ENCODE measurements at places on chromosomes 4 and X.
A peak's percentile ranks its signal among the peaks of the same experiment; 100 is the strongest.

DNA sequence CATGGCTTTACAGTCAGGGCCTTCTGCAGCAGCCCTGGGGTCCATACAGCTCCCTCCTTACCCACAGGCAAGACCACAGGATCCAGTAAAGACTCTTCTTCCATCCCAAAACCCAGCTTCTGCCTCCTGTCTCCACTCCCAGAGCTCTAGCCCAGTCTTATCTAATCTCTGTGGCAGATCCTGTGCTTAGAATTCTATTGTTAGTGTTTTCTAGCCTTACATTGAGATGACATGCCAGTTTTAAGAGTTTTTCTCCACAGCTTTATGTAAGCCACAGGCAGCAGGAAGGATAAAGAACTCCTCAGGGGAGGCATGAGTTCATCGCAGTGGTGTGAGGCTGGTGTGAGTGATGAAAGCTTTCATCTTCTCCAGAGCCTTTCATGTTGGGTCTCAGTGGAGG, 129.1 kb downstream of the RCHY1 start:
- DNase-seq = no peak

DNA sequence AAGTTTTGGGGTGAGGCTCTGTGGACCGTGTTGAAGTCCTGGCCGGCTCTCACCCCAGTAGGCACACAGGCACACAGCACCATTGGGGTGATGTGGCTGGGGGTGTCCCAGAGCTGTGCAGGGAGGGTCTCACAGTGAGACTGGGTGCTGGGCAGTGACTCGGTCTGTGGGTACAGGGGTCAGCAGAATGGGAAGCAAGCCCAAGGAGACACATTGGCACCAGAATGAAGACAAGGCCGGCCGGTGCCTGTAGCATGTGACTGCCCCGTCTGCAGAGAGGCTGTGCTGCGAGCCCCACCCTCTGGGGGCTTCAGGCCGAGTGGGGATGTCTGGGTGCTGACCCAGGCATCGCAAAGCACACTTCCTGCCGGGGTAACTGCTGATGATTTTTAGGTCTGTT, 5.2 kb downstream of the MAEA start:
- DNase-seq = no peak

DNA sequence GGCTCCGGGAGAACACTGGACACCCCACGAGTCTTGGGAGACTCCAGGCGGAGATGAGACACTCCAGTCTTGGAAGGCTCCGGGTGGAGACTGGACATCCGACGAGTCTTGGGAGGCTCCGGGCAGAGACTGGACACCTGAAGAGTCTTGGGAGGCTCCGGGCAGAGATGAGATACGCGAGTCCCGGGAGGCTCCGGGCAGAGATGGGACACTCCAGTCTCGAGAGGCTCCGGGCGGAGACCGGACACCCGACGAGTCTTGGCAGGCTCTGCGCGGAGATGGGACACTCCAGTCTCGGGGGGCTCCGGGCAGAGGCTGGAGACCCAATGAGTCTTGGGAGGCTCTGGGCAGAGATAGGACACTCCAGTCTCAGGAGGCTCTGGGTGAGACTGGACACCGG, 28.1 kb upstream of the LANCL3 start:
- DNase-seq = no peak

DNA sequence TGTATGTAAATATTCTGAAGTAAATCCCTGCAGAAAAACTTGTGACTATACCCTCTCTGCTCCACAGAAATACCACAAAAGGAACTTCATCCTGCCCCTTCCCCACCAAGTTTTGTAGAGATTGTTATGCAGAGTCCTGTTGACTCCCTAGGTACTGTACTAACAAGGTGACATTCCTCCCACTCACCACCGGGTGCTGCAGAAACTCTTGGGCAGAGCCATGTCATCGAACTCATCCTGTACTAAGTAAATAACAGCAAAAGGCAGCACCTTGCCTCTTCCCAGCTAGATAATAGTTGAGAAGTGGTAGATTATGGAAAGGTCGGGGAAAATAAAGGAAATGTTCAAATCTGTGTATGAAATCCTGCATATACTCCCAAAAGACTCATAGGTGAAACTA, 233.3 kb downstream of the STPG2 start:
- no peak for DNase-seq

DNA sequence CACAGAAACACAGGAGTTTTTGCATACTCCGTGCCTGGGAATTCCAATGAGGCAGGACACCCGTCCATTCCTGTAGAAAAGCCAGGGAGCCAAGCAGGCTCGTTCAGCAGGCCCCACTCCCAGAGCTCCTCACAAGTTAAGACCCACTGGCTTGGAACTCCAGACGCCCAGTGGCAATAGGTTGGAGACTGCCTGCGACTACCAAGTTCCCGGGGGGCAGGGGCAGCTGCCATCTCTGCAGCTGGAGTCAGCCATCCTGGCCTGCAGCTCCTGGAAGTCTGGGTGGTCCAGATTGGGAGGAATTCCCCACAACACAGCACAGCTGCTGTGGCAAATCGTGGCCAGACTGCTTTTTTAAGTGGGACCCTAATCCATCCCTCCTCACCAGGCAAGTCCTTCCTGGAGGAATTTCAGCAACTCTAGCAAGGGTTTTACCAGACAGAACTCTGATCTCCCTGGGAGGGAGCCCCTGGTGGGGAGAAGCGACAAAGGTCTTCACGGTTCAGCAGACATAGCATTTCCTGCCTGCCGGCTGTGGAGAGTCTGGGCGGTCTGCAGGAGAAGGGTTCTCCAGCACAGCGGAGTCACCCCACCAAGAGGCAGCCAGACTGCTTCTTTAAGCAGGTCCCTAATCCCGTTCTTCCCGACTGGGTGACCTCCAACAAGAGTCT, 231.9 kb downstream of the STPG2 start:
- no peak for DNase-seq

GRCh38 chrX:147958291-147958690, 22.8 kb upstream of the FMR1NB start:
- peak; percentile 9 for DNase-seq

GRCh38 chrX:68672581-68673318, 25.3 kb downstream of the STARD8 start:
- no peak for DNase-seq

DNA sequence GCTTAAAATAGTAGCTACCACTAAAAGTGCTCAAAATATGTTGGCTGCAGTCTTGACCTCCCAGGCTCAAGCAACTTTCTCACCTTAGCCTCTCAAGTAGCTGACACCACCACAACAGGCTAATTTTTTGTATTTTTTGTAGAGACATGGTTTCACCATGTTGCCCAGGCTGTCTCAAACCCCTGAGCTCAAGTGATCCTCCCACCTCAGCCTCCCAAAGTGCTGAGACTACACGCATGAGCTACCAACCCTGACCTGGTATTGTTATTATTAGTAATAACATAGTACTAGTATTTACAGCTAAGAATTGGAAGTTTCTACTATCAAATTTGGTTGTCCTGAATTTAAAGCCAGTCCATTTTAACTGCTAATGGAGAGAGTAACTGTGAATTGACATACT, 18.0 kb downstream of the STAP1 start:
- no peak for DNase-seq

DNA sequence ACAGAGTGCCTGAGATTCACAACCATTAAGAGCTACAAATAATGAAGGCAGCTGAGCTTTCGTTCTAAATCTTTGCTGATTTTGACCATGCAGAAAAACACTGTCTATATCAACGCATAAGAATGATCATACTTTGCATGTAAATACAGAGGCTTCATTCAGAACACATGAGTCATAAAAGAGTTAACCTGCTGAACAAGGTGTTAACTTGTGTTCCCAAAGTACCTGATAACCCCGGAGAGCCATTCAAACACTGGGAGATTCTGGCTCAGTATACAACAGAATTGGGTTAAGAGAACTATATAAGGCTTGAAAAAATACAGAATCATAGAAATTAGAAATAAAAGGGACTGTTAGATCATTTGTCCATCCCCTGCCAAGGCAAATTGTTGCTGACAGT, 964.3 kb upstream of the TENM3 start:
- DNase-seq = no peak

DNA sequence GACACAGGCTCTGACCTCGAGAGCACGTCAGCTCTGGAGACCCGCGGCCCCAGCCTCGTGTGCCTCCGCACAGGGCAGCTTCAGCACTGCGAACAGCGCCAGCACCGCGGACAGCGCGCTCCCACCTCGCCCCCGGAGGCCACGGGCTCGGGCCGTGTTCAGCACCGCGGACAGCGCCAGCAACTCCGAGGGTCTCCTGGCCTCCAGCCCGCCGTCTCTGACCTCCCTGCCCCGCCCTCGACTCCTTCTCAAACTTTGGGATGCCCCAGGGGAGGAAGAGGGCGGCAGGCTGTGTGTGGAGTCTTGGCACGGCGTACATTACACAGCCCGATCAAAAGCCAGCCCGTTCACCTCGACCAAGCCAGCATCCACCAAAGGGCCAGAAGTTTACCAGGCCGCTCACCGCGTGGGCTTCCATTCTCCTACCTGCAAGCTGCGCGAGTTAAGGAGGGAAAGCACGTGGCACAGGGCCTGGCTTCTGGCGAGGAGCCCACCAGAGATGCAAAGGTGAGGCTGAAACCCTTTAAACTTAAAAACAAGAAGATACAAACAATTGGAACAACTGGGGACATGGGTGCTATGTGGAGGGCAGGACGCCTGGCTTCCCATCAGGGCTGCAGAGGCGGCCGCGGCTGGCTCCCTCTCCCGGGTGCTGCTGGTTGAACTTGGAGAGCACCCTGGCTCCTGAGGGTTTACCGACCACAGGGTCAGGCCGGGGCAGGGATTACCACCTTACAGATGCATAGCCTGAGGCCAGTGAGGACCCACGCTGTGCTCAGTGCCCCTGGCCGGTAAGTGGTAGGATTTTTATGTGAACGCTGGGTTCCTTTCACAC, 4.5 kb upstream of the NKX1-1 start:
- peak; percentile 6 for DNase-seq

DNA sequence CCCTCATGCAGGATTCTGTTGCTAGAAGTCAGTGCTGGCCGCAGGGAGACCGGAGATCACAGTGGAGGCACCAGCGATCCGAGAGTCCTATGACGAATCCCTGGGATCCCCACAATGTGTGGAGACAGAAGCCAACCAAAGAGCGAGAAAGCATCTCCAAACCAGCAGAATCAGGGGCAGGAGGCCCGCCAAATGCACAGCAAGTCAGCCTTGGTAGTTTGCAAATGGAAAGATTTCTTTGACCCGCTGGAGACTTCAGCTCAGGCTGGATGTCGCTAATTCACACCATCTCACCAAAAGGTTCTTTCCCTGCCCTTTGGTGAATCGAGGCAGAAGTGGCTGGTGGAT, 505 bp upstream of the PKD2 start:
- DNase-seq = no peak

GRCh38 chr4:188452097-188452496, 312.9 kb downstream of the TRIML1 start:
- DNase-seq = no peak

GRCh38 chr4:791898-792625, 33.9 kb downstream of the CPLX1 start:
- DNase-seq = no peak

GRCh38 chrX:147920161-147920666, 8.5 kb downstream of the FMR1 start:
- DNase-seq = no peak

DNA sequence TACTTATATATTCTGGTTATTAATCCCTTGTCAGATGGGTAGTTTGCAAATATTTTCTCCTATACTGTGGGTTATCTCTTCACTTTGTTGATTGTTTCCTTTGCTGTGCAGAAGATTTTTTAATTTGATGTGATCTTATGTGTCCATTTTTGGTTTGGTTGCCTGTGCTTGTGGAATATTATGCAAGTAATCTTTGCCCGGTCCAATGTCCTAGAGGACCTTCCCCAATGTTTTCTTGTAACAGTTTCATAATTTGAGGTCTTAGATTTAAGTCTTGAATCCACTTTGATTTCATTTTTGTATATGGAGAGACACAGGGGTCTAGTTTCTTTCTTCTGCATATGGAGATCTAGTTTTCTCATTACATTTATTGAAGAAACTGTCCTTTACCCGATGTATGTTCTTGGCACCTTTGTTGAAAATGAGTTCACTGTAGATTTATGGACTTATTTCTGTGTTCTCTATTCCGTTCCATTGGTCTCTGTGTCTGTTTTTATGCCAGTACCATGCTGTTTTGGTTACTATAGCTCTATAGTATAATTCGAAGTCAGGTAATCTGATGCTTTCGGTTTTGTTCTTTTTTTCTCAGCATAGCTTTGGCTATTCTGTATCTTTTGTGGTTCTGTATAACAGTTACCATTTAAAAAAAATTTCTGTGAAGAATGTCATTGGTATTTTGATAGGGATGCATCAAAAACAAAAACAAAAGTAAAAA, 34.7 kb downstream of the DIAPH2 start:
- no peak for DNase-seq

GRCh38 chr4:6885953-6886557, 23.6 kb upstream of the TBC1D14 start:
- peak; percentile 38 for DNase-seq

GRCh38 chr4:38696697-38697096, 32.7 kb downstream of the KLF3 start:
- DNase-seq = no peak

DNA sequence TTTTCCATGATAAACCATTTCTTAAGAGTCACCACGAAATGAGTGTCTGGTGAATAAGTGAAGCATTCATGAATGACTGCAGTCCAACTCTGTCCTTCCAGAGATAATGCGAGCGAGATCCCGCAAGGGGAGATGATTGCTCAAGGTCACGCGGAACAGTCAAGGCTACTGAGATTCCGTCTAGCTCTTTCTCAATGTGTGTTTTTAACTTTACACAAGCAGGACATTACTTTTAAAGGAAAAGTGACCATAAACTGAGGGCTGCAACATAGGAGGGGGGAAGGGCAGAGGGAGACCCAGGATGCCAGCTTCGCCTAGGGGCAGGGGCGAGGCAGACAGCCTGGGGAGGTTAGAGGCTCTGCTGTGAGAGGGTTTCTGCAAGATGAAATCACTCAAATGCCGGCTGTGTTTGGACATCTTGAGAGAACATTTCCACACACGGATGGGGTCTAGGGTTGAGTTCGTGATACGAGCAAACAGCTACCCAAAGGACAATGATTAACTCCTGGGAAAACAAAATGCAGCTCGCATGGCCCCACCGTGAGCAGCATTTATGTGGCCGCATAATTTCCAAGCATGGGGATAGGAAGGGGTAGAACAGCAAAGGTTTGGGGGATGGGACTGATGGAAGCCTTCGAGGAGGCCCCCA, 23.8 kb upstream of the CCNQ start:
- DNase-seq = no peak

DNA sequence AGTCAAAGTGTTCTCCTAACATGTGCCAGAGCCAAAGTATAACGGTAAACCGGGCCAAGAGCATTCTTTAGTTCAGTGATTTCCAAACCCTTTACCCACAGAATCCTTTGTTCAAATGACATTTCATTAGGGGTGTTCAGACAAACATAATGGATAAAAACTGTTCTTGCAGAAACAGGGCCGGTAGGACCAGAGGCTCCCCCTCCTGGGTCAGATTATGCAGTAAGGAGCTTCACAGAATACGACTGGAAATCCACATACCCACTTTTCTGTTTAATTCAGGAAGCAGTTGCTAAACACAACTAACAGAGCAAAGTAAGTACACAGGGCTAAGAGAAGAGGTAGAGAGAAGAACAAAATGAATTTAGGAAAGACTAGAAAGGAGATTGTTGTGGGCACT, 46.6 kb upstream of the TMEM184C start:
- DNase-seq = no peak
